ENCODE measurements at places on chromosomes 3 and 15.

- DNase-seq: no peak
Measured at GRCh38 chr3:85483986-85484385, 525.2 kb downstream of the CADM2 start.

DNA sequence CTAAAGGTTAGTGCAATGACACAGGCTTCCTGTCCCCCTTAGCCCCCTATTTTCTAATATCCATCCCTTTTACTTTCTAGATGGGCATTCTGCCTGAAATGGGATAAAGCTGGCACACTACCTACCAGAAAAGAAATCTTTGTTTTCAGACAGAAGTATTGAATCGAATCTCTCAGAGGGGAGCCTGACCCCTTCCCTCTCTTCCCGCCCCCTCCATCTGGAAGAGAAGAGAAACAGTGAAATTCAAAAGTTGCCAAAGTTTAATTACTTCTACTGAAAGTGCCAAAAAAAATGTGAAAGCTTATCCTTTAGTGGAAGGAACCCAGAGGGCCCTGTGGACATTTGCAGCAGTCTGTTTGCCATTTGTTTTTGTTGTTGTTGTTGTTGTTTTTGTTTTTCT is 523.8 kb downstream of the AGBL1 start:
- no peak for DNase-seq

DNA sequence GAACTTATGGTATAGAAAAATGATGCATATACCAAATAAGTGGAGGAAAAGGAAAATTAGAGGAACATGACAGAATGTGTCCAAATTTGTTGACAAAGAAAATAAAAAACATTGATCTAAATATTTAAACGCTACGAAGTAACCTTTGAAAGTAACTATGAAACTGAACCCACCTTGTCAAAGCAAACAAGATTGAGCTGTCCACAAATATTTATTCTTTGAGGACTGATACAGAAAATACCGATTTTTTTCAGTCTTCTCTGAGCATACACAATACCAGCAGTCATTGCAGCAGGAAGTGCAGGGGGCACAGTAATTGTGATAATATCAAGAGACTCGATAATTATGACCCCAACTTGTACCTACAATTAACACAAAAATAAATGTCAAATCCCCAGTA is 40.0 kb downstream of the ATP13A3 start:
- DNase-seq: no peak

- peak; percentile 46 for DNase-seq
Measured at GRCh38 chr15:50182219-50183013, 420 bp downstream of the SLC27A2 start.

DNA sequence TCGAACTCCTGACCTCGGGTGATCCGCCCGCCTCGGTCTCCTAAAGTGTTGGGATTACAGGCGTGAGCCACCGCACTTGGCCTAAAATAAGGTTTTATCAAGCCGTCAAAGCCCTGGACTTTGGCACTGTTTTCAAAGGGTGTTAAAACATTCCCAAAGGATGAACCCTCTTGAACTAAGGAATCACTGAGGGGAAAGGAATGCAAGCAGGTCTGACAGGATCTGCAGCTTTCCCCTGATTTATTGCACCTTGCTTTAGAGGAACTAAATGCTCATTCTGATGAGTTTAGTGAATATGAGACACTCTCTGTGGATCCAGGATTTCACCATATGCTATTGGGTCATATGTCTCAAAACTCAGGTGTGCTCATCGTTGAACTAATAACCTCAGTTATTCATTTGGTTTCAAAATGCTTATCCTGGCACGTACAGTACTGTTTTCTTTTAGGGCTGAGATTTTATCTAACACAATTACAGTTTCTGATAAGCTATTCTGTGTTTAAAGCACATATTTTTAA is 63.0 kb upstream of the TSC22D2 start:
- DNase-seq: no peak

GRCh38 chr3:131036200-131036816 is 9.6 kb downstream of the NEK11 start:
- DNase-seq: no peak

- no peak for DNase-seq
Measured at GRCh38 chr3:146558781-146559180, 14.4 kb upstream of the PLSCR1 start.
